ENCODE measurements at places on chromosomes 6 and 20.

GRCh38 chr20:4664691-4665360 lies 56.9 kb upstream of the PRND start:
- DNase-seq = no peak

DNA sequence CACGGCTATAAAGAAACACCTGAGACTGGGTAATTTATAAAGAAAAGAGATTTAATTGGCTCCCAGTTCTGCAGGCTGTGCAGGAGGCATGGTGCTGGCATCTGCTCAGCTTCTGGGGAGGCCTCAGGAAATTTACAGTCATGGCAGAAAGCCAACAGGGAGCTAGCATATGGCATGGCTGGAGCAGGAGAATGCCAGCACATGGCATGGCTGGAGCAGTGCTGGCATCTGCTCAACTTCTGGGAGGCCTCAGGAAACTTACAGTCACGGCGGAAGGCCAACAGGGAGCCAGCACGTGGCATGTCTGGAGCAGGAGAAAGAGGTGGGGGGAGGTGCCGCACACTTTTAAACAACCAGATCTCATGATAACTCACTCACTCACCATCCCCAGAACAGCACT lies 32.5 kb upstream of the DACT2 start:
- no peak for DNase-seq

DNA sequence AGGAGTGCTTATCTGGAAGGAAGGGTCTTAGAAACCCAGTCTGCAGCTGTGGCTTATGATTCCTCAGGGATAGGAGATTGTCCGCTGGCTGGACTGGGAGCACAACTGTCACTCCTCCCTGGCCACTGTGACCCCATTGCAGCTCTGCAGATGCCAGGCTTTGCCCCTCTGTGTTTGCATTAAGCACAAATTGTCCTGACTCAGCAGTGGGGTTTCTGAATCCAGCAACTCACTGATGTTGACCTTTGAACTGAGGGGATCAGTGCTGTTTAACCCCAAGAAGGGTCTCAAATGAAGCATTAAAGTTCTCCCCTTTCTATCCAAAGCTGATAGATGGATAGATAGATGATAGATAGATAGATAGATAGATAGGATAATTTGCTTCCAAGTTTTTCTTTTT lies 29.5 kb downstream of the DACT2 start:
- DNase-seq = no peak

DNA sequence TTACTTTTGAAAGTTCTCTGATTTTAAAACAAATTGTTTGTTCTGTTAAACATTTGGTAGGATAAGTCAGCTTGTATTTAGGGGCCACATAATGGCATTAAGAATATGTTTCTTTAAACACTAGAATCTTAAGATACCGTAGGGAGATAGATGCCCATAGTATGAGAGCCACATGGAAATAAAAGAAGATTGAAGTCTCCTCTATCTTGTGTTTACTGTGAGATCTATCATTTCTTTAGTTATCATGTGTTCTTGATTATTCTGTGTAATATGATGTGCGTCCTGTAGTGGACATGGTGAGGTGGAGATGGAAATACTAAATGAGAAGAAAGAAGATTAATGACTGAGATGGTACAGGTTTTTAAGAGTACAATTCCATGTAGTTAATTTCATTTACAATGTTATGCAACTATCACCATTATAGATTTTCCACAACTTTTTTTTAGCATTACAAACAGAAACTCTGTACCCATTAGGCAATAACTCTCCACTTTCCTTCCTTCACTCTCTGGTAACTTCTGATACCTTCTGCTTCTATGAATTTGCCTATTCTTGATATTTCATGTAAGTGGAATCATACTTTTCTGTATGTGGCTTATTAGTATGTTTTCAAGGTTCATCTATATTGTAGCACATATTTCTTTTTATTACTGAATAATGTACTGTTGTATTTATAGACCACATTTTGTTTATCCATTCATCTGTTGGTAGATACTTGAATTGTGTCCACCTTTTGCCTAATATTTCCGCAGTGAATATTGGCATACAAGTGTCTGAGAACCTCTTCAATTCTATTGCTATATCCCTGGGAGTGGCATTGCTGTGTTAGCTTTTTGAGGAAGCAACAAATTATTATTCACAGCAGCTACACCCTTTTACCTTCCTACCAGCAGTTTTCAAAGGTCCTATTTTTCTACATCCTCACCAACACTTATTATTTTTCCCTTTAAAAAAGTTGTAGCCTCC lies 11.5 kb downstream of the RNF146 start:
- no peak for DNase-seq

GRCh38 chr6:129469070-129469662 lies 240.8 kb downstream of the ARHGAP18 start:
- DNase-seq = no peak

DNA sequence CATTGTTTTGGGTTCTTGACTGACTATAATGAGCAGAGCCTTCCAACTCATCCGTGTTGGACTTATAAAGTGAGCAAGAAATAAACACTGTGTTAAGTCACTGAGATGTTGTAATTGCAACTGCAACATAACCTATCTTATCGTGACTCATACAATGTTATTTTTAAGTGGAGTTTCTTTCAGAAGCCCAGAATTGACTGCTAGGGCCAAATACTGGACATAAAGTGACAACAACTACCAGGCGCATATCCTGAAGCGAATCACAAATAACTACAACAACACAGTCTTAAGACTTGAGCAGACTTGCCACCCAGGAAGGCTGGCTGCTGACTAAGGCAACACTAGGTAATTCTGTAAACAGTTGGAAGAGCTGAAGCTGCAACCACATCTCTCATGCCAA lies 326.6 kb downstream of the COL12A1 start:
- DNase-seq = no peak

DNA sequence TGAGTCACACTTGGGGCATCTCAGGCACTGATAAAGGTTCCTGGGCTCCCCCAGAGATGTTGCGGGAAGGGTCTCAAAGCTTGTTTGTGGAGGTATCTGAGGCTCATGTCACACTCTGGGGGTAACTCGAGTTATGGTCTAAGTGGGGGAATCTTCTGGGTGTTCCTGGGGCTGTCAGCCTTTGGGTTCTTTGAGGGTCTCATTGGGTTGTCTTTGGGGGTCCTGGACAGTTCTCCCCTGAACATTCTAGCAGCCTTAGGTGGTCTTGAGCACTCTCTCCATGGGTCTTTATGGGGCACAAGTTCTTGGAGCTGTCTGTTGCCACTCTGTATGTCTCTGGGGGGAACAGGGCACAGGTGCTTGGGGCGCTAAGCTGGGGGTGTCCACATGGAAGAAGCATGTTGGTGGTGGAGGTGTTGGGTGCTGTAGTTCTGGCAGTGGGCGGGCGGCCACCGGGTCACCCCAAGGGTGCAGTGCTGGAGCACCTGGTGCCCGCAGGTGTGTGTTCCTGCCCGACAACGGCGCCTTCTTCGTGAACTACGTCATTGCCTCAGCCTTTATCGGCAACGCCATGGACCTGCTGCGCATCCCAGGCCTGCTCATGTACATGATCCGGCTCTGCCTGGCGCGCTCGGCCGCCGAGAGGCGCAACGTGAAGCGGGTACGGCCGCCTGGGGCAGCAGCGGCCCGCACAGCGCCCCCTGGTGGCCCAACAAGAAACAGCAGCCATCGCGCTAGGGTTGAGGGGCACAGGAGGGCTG lies 7.1 kb upstream of the CAPN11 start:
- DNase-seq = peak; percentile 90

DNA sequence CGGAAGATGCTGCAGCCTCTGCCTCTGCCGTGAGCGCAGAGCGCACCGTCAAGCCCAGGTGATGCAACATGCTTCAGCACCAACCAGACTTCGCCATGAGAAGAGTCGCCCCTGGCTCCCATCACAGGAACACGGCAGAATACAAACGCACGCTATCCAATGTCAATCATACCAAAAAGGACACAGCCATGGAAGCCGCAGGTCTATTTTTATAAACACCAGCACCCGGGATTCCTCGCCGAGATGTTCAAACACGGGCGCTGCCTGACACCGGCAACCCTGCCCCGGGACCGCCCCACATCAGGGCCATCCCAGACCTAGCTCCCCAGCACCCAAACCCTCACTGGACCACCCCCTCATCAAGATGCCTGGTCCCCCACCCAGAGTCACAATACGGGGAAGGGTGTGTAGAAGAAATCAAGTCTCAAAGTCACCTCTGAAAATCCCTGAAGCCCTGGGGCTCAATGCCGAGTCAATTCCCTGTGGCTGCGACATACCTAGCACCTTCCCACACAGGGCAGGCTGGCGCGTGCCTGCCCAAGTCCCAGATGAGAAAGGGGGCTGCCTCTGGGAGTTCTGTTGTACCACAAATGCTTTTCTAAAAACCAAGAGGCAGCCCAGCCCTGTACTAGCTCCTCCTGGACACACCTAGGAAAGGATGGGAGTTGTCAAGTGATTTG lies 17.9 kb downstream of the TAF4 start:
- no peak for DNase-seq

DNA sequence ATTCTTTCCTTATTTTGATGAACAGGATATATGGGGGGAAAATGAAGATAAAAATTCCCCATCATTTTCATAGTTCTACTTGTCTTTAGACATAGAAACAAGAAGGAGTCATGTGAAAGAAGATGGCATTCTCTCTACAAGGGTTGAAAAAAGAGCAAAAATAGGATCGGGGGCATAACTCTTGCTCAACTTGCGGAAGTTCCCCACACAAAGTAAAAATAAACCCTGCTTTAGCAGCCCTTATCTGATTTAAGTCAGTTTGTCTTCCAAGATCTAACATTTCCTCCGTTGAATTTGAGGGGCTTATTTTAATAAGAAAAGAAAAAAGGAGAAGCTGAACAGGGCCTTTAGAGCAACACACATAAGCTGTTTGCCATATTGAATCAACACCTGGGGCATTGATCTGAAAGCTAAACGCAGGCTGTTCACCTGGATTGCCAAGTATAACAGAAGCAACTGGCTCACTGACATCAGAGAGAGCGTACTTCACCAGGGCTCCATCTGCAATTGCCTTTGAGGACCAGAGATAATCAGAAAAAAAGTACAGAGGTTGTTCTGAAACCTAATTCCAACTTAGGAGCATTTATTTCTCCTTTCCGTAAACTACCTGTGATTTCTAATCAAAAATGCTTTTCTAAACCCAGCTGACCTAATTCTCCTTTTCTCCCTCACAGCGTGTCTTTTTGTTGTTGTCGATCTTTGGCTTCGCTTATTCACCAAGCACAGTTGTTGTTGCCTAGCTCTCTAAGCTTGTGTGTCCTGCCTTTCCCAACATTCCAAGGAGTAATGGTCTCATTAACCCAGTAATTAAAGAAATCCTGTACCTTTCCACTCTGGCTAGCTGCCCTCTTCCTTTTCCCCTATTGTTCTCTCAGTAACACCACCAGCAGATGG lies 568.0 kb downstream of the KIF16B start:
- DNase-seq = peak; percentile 86

- no peak for DNase-seq
These were observed 367.1 kb downstream of the PREX1 start for GRCh38 chr20:48460681-48461080.

DNA sequence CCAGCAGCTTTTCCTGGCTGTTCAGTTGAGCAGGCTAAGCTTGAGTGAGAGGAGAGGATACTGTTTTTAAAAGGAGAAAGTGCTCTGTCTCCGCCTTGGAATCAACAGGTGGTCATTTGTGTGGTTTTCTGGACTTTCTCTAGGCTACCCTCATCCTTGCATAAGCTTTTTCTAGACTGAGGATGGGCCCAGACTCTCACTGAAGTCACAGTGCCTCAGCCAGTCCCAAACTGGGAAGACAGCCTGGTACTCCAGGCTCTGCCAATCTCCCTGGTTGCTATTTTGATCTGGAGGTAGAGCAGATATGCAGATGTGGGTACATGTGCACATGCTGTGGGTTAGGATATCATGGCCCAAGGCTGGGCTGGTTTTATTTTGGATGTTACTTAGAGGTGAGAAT lies 7.0 kb downstream of the SCUBE3 start:
- DNase-seq = no peak

GRCh38 chr6:160256445-160256844 lies 2.2 kb downstream of the SLC22A2 start:
- DNase-seq = no peak

GRCh38 chr6:130150906-130151305 lies 71.8 kb downstream of the SAMD3 start:
- DNase-seq = no peak

DNA sequence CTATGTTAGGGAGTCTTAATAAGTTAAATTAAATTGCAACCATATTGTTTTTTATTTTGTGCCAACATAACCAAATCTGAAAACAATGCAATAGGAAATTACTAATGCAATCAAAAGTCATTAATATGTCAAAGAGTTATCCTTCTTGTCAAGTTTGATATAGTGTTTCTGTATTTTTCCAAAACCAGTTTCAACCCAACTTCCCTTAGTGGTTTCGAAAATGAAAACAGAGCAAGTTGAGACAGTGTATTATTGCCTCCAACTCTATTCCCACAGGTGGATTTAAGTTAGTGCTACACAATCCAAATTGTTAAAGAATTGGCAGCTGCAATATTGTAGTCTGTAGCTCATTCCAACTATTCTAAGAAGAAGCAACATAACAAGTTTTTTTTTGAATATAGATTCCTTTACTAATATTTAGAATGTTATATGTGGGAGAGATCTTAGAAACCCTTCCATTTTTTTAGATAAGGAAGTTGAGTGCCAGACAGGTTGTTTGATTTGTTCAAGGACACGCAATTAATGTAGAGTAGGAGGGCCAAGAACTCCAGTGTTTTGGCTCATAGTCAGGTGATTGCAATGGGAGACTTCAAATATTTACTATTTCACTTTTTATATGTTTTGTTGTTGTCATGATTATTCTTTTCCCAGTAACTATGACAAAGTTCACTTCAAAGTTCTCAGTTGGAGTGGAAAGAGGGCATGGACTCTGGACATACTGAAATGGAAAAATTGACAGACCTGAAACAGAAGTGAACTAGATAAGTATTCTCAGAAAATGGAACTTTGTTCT lies 282.4 kb upstream of the HSF2 start:
- no peak for DNase-seq

GRCh38 chr20:58760856-58761255 lies 68.3 kb downstream of the NPEPL1 start:
- no peak for DNase-seq

DNA sequence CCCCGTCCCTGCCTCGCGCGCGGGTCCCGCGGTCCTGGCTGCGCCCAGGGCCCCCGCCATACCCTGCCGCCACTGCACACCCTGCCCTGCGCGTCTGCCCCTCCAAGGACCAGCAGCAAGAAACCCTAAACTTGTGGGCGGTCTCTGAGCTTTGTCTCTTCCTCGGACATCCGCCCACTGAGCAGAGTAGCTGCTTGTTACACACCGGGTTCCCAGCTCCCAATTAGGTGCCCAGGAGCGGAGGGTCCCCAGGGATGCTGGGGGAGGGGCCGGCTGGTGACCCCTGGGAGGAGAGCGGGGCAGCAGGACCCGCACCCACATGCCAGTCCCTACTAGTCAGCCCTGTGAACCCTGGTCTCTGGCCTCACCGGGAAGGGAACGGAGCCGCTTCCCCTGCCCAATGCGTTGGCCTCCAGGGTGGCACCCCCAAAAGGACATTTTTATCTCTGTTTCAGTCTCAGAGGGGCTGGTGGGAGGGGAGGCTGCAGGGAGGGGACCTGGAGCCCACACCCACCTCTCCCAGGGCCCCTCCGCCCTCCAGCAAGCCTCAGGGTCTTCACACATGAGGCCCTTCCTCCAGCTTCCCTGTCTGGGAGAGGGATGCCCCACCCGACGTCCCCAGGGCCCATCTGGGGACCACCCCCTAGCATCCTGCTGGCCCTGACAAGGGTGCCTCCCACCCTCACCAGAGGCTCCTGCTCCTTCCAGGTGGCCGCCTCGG lies 10.5 kb downstream of the STMN3 start:
- DNase-seq = peak; percentile 67

- DNase-seq = no peak
These were observed 198.9 kb downstream of the TBC1D32 start for GRCh38 chr6:121135425-121135824.
